ENCODE measurements at places on chromosomes 7 and 10.

- DNase-seq = no peak
Observed at GRCh38 chr10:46037107-46037825, 6.8 kb upstream of the NCOA4 start.

DNA sequence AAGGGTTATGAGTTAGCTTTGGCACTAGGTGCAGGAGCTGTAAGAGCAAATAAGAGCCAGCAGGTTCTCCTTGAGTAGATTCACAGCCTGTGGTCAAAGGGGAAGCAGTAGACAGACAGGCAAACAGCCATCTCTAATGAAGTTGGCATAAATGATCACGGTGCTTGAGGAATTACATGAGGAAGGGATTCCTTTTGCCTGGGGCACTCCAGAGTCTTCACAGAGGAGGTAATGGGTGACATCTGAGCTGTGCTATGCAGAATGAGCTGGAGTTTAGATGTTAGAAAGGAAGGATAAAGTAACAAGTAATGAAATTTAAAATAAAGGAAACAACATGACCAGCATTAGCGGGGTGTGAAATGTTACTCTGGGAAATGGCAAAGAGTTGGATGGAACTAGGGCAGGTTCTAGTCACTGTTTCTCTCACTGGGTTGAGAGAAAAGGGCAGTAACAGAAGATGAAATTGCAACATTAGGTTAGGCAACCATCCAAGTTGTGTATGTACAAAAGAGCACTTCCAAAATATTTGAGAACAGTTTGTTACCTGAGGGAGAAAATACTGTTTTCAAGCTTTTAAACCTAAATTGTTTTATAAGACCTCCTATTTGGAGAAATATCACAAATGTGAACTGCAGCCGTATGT, 613.8 kb downstream of the PHTF2 start:
- no peak for DNase-seq

GRCh38 chr10:5546891-5547680, 22.3 kb downstream of the CALML3 start:
- DNase-seq = peak; percentile 25

DNA sequence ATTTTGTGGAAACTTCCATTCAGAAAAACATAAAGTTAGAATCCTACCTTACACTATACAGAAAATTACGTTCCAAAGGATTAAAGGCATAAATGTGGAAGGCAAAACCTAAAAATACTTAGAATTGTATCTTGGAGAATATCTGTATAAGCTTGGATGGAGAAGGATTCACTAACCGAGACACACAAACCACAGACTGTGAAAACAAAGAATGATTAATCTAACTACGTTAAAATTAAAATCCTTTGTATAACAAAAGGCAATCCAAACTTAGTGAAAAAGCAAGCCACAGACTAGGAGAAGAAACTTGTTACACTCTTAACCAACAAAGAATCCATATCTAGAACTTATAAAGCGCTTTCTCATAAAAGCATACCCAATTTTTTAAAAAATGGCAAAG, 678.8 kb downstream of the INHBA start:
- DNase-seq = no peak

DNA sequence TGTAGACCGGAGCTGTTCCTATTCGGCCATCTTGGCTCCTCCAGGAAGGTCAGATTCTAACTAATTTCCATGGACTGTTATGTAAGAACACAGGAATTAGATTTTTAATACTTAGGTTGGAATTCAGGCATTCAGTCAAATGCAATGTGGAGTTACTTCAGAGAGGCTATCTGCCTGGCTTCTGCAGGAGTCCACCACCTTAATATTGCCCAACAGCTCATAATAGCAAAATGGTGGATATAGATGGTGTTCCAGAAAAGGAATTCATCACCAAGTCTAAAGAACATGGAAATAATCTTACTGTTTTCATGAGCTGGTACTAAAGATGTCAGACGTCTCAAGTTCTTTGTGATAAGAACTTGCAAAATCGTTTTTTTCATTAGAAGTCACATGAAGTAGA, 39.5 kb downstream of the CRHR2 start:
- no peak for DNase-seq

DNA sequence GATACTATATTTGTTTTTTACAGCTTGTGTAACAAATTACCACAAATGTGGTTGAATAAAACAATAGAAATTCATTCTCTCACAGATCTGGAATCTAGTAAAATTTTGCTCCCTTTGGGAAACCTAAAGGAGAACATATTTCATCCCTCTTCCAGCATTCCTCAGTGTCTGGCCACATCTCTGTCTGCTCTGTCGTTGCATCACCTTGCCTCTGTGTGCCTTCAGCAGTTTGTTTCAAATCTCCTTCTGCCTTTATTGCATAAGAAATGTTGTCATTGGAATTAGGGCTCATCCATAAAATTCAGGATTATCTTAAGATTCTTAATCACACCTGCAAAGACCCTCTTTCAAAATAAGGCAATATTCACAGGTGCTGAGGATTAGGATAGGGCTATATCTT, 14.5 kb downstream of the OR2A14 start:
- no peak for DNase-seq

- DNase-seq = no peak
Observed at GRCh38 chr7:131890176-131890575, 333.7 kb upstream of the PODXL start.

GRCh38 chr10:104209575-104210198, 22.5 kb downstream of the CFAP43 start:
- no peak for DNase-seq

DNA sequence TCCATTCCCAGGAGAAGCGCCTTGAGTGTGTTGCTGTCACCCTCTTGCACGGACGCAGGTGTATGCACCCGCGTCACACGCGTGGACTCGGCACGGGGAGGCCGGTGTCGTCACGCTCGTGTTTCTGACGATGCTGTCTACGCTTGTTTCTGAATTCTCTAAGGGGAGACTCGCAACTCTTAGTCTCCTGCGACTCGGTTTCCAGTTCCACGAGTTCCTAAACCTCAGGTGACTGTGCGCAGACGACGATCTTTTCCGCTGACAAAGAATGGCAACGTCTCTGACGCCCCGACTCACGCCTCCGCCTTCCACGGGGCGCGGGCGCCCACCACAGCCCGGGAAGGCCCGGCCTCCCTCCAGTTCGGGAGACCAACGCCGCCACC, 579 bp downstream of the IDI1 start:
- no peak for DNase-seq

DNA sequence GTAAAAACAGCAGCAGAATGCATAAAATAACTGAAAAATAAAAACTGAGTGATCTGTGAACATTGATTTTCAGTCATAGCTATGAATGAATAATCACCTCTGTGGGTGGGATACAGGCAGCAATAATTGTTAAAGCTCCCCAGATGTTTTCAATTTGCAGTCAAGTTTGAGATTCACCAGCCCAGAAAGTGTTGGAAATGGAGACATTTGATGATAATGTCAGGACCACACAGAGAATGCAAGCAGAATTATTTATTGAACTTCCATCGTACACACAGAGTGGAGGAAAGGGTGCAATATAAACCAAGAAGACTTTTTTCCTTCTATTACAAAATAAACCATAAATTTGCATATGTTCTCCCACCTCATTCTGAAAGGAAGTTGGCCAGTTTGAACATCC, 601.7 kb downstream of the ANKRD7 start:
- no peak for DNase-seq

DNA sequence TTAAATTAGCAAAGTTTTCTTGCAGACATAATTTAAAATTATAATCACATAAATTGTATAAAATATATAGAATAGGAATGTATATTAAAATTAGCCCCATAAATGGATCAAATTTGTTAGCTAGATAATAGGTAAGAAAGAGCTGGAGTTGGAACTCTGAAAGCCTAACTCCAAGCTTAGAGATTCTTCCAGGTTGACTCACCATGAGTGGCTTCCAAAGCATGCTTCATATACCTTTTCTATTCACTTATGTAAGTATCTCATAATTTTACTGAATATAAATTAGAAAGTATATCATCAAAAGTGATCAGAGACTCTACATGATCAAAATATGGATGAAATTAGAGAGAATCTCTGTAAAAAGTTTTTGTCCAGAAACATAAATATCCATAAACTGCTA, 320.7 kb upstream of the MAGI2 start:
- DNase-seq = no peak

DNA sequence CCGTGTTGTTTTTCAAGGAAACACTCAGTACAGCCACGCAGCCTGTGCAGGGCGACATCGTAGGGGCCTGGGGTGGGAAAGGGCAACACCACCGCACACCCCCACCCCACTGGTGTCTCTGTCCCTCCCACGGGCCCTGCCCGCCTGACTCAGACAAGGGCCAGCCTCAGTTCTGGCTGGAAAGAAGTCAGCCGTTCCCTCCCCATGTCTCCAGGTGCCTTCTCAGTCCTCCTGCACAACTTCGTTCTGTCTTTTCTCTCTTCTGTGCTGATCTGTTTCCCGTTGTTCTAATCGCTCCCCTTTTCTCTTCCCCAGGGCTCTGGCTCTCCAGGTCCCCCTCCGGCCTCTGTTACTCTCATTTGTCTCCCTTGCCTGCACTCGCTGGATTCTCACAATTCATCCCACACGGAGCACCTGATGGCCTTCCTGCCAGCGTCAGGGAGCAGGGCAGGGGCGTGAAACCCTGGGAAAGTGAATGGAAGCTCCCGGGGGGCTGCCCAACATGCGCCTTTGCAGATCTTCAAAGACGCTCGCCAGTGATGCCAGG, 97.7 kb downstream of the WDR37 start:
- DNase-seq = no peak

GRCh38 chr7:102182016-102182415, 104.7 kb upstream of the SH2B2 start:
- DNase-seq = no peak

DNA sequence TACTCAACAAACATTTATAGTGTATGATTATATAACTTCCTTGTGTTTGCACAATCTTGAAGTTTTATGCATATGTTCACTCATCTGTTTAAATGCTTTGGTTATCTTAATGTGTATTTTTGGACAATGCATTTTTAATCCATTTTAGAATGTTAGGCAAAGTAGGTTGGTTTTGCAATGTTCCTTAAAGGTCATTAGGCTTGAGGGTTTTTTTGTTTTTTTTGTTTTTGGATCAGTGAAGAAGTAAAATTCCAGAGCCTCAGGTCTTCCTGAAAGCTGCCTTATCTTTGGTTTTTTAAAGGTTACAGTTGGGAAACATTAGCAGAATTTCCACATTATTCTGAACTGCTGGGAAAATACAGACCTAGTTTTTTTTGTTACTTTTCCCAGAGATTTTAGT, 12.8 kb downstream of the MDFIC start:
- no peak for DNase-seq

DNA sequence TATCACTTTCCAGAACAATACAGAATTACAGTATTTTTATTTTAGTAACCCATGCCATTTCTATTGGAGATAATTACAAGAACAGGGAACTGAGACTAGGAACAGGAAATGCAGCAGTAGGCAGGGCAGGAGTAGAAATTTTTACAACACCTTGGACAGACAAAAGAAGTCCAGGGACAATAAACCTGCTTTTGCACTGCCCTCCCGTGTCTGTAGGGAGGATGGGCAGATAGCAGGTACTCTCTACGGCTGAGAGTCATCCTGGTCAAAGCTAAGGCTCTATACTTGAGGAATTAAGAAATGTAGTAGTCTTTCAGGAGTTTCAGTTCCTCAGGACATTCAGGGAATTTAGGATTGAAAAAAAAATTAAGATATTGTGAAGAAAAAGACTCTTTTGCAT, 63.4 kb downstream of the VAX1 start:
- no peak for DNase-seq

DNA sequence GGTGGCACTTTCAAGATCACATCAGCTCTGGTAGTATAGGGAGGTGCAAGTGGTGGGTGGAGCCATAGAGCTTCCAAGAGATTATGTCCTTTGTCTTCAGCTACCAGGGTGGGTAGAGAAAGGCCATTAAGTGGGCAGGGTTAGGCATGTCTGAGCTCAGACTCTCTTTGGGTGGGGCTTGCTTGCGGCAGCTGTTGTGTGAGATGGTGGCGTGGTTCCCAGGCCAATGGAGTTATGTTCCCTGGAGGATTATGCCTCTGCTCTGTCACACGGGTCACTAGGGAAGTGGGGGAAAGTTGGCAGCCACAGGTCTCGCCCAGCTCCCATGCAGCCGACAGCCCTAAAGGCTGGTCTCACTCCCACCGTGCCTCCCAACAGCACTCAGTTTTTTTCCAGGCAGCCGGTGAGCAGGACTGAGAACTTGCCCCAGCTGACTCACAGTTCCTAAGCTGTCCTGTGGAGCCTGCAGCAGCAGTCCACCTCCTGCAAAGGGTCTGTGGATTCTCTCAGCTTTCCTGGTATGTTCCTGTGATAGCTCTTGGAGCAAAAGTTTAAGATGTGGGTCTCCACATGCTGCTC, 459.0 kb downstream of the SH2D4B start:
- DNase-seq = no peak

All from NCI-H526 (cell line).